Dermis microvascular lymphatic vessel endothelial cell (primary cell): ENCODE measurements at places on chromosomes 13 and 19. TPM values are rescaled to one million over a fixed set of nuclear protein-coding genes. Genes with fewer than 3 reads are reported as not detected.

The IGLON5 gene
- total RNA-seq, result not detected in 2 replicates

The PVR gene
- 53.8 and 84.7 TPM in 2 replicates for total RNA-seq

The CAB39L gene
- total RNA-seq, result 5.3 and 7.8 TPM in 2 replicates

The CCNE1 gene
- 3.8 and 4.0 TPM in 2 replicates for total RNA-seq

The ANKLE1 gene
- total RNA-seq, result 0.51 and 0.63 TPM in 2 replicates

The CEACAM5 gene
- not detected in 2 replicates for total RNA-seq

The SYNGR4 gene
- not detected in 2 replicates for total RNA-seq

The ALOX5AP gene
- 0.25 and 0.26 TPM in 2 replicates for total RNA-seq

The PDE4C gene
- total RNA-seq, result under 0.01 and 0.13 TPM in 2 replicates

The RGCC gene
- total RNA-seq, result 28.8 and 76.8 TPM in 2 replicates

The MYCBP2 gene
- total RNA-seq, result 96.2 and 124 TPM in 2 replicates

The KMT2B gene
- total RNA-seq, result 2.3 and 7.1 TPM in 2 replicates

The CYP4F2 gene
- total RNA-seq, result not detected in 2 replicates

The ZNF43 gene
- 5.8 and 9.6 TPM in 2 replicates for total RNA-seq

The TTYH1 gene
- total RNA-seq, result under 0.01 TPM in 1 of 2 replicates, not detected in the other

The IGFL1 gene
- total RNA-seq, result not detected in 2 replicates

The NDFIP2 gene
- total RNA-seq, result 18.2 and 27.4 TPM in 2 replicates

The SERTM1 gene
- total RNA-seq, result under 0.01 TPM in 1 of 2 replicates, not detected in the other

The CRTC1 gene
- total RNA-seq, result 0.64 and 1.1 TPM in 2 replicates

The PRSS57 gene
- total RNA-seq, result not detected in 2 replicates

The HPN gene
- total RNA-seq, result under 0.01 TPM in 1 of 2 replicates, not detected in the other

The CPB2 gene
- total RNA-seq, result under 0.01 TPM in 1 of 2 replicates, not detected in the other

The ATP4B gene
- total RNA-seq, result not detected in 2 replicates

The CEACAM3 gene
- total RNA-seq, result not detected in 2 replicates

The SLITRK6 gene
- total RNA-seq, result not detected in 2 replicates

The HIPK4 gene
- under 0.01 TPM in 2 replicates for total RNA-seq

The C19orf73 gene
- total RNA-seq, result 0.13 and 0.25 TPM in 2 replicates

The FFAR1 gene
- not detected in 2 replicates for total RNA-seq

The KLF1 gene
- 0.13 and 0.25 TPM in 2 replicates for total RNA-seq

The ZNF554 gene
- total RNA-seq, result 2.1 and 3.9 TPM in 2 replicates

The RCBTB2 gene
- total RNA-seq, result 9.6 and 15.6 TPM in 2 replicates

The USE1 gene
- total RNA-seq, result 11.6 and 15.4 TPM in 2 replicates

The ANGPTL8 gene
- not detected in 2 replicates for total RNA-seq

The FCER2 gene
- not detected in 2 replicates for total RNA-seq

The C2CD4C gene
- 3.7 and 7.2 TPM in 2 replicates for total RNA-seq

The INSR gene
- 38.3 and 65.6 TPM in 2 replicates for total RNA-seq

The JAK3 gene
- total RNA-seq, result 1.7 and 2.4 TPM in 2 replicates

The KLK2 gene
- total RNA-seq, result not detected in 2 replicates

The EFNA2 gene
- total RNA-seq, result 0.13 and 0.25 TPM in 2 replicates

The TNFSF13B gene
- total RNA-seq, result 0.39 and 1.0 TPM in 2 replicates

The TSSK6 gene
- total RNA-seq, result 0.26 and 0.89 TPM in 2 replicates

The ATXN8OS gene
- total RNA-seq, result not detected in 2 replicates

The LYPD5 gene
- total RNA-seq, result 0.13 and 0.39 TPM in 2 replicates

The CNFN gene
- 0.13 TPM in 1 of 2 replicates, not detected in the other for total RNA-seq

The WDR87 gene
- total RNA-seq, result not detected in 2 replicates

The PSG3 gene
- under 0.01 and 0.13 TPM in 2 replicates for total RNA-seq

The SYCN gene
- not detected in 2 replicates for total RNA-seq

The KHSRP gene
- total RNA-seq, result 89.9 and 116 TPM in 2 replicates

The ZNF491 gene
- total RNA-seq, result 0.89 and 1.5 TPM in 2 replicates

The CD37 gene
- not detected in 2 replicates for total RNA-seq

The ZNF415 gene
- 1.2 and 1.8 TPM in 2 replicates for total RNA-seq
